ENCODE measurements at places on chromosomes 13 and 19.

DNA sequence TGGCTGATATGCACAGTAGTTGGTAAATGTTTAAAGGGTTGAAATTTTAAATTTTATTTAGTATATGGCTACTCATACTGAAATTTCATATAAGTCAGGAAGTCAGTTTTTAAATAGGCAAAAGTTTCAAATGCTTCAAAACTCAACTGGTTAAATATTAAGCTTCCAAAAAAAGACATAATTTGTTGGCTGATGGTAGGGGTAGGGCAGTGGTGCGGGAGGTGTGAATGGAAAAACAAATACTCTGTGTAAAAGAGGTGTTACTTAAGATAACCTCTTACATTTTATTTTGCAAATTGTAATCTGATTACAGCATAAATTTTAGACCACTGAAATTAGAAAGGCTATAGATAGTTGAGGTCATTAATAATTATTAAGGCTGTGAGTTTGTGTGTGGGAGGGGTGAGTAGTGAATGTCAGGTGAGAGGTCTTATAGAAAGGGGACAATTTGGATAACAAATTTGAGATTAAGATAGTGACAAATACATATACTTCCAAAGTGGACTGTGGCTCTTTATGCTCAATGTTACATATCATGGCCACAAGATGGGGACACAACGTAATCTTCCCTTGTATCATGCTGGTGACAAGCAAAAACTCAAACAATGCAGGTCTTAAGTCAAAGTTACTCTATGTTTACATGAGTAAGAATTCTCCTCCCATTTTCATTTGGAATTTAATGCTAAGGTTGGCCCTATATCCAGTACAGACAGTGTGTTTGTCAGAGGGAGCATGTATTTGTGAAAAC lies 36.6 kb upstream of the OXGR1 start:
- DNase-seq: no peak

DNA sequence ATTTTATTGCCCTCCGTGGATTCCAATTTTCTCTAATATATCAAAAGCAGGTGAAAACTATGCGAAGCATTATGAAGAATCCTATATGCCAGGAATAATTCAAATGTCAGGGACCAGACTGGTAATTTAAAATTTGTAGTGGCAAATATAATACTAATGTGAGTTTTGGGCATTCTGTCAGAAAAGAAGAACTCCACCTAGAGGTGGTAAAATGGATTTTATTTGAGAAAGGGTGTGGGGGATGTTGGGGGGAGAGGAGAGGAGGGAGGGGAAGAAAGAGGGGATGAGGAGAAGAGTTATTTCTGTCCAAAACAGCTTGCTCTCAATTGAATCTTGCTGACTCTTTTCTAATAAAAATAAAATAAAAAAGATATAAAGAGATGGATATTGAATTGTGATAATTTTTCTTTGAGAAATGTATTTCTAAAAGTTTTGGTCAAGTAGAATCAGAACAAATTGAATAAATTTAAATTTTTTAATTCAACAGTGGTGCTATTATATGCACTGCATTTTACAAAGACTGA lies 929.3 kb upstream of the SLITRK5 start:
- DNase-seq: no peak

GRCh38 chr19:4115050-4115817 lies 8.7 kb downstream of the MAP2K2 start:
- DNase-seq: no peak

DNA sequence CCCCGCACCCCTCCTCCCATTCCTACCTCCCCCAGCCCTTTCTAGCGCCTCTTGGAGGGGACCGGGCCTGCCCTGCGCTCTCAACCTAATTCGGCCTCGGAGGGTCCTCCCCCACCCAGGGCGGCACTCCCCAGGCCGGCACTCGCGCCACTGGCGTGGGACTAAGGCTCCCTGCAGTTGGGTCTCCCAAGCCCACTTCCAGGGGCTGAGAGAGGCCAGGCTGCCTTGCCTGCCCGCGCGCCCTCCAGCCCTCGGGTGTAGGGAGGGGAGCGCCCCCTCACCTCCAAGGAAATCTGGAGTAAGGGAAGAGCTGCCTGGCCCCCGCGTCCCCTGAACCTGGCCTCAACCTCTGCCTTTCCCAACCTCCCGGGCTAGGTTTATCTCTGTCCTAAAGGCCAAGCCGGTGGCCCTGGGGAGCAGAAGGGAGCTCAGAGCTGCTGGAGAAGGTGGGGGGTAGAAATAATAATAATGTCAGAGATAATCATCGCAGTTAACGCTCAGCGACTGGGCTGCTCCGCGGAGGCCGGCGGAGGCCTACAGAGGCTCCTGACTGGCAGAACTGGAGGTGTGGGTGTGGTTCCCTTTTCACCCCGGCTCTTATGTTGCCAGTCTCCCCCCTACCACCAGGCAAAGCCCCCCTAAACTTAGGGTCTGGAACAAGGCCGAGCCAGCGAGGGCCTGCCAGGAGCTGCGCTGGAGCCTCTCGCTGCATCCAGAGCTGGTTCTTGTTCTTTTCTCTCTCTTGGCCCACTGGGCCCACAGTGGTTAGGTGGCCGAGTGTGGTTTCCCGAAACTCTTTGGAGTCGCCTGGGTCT lies 9.6 kb downstream of the ZIC2 start:
- no peak for DNase-seq

- no peak for DNase-seq
These were observed 250.3 kb upstream of the HTR2A start for GRCh38 chr13:47146991-47147811.

- DNase-seq: no peak
These were observed 155.7 kb upstream of the SLITRK1 start for GRCh38 chr13:84038001-84038400.

DNA sequence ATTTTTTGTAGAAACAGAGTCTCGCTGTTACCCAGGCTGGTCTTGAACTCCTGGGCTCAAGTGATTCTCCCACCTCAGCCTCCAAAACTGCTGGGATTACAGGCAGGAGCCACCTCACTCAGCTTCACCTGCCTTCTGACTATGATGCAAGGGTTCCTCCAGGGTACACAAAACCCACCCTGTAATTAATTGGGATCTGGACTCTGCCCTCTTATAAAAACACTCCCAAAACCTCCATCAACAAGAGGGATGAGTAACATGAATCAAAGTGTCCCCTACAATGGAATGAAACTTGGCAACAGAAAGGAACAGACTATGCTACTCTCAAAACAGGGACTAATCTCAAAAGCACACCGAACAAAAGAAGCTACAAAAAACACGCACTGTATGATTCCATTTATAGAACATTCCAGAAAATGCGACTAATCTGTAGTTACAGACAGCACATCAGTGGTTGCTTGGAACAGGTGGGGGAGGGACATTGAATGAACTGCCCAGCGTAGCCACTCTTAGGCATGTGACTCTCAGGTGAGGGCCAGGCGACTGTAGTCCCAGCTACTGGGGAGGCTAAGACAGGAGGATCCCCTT lies 3.2 kb upstream of the PRR36 start:
- DNase-seq: no peak

DNA sequence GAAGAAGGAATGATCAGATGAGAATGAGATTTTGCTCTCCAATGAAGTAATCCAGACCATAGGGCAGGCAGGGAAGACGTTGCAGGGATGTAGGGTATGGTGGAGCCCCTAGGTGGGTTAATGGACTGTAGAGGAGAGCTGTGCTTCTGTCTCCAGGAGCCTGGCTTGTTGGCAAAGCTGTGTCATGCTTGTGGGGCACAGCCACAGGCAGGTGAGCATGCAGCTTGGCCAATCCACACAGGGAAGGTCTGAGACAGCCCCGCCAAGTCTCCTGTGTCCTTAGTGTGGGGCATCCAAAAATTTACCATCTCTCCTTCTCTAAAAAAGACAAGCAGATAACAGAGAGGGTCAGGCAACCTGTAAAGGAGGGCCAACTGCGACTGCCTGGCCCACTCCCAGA lies 71.4 kb upstream of the FLT1 start:
- no peak for DNase-seq

DNA sequence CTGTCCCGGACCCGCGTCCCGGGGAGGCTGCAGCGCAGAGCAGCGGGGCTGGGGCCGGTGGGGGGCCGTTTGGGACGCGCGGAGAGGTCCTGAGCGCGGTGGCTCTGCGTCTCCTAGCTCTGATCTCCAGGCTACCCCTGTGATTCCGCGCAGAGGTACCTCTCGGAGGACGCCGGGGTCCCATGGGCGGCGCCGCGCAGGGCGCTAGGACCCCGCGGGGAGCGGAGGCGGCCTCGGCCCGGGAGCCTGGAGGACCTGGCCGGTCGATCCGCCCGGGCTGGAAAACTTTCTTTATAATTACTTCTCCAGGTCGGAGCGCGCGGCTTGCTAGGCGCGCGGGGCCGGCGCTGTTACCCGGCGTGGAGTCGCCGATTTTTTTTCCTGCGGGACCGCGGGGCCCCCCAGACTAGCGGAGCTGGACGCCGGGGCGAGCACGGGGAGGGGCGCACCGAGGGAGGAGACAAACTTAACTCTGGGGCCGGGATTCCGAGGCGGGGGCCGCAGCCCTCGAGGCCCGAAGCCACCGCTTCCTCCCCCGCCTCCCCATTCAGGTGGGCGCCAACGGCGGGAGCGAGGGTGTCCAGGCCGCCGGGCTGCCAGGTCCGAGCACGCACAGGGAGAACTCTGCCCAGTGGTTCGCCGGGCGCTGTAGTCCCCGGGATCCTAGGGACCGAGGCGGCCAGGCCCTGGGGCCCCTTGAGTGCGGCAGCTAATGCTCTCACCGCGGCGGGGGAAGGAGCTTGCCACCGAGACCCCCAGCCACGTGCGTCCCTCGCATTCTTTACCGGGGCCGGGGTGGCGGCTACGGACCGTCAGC lies 848 bp upstream of the CEBPA start:
- no peak for DNase-seq

- DNase-seq: no peak
These were observed at the start of gene CHMP2A for GRCh38 chr19:58554494-58555368. TSS of gene CHMP2A (minus strand) at chr19:58555105. CDS start at chr19:58554212, 893 bp downstream.

- DNase-seq: peak; percentile 72
These were observed 153.9 kb downstream of the TEX29 start for GRCh38 chr13:111474136-111475002.

DNA sequence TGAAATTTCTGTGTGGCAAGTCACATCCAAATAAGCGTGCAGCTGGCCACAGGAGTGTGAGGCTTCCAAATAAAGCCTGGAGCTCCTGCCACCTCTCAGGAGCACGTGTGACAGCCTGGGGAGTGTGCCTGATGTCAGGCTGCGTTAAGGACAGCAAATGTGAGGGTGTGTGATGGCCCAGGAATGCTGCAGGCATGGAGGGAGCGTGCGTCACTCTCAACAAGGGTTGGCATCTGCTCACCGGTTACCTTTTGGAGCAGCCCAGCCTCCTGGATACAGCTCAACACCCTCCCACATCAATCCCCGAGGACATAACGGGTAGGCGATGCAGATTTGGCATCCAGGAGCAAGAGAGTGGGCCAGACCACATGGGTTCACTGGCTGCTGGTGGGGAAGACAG lies 19.0 kb downstream of the NUMBL start:
- no peak for DNase-seq

GRCh38 chr19:1397838-1398237 lies 3.5 kb downstream of the GAMT start:
- DNase-seq: no peak

GRCh38 chr13:96728463-96728862 lies 265.8 kb downstream of the OXGR1 start:
- DNase-seq: no peak

- no peak for DNase-seq
These were observed 89.5 kb downstream of the ARHGEF7 start for GRCh38 chr13:111204438-111205177.

GRCh38 chr13:26221399-26221720 lies 754 bp downstream of the RNF6 start:
- DNase-seq: peak; percentile 58

GRCh38 chr13:77919246-77919920 lies 752 bp upstream of the EDNRB start:
- DNase-seq: peak; percentile 36

- DNase-seq: no peak
These were observed 4.3 kb downstream of the PHF11 start for GRCh38 chr13:49499889-49500660.
